Mammary epithelial cell (primary cell): ENCODE measurements at places on chromosomes 7 and 10. TPM values are rescaled to one million over a fixed set of nuclear protein-coding genes. Genes with fewer than 3 reads are reported as not detected.

- no peak for DNase-seq
These were observed 290.2 kb upstream of the SEMA3C start for GRCh38 chr7:81209059-81209458.

The NOS3 gene
- not detected in 2 replicates for total RNA-seq

DNA sequence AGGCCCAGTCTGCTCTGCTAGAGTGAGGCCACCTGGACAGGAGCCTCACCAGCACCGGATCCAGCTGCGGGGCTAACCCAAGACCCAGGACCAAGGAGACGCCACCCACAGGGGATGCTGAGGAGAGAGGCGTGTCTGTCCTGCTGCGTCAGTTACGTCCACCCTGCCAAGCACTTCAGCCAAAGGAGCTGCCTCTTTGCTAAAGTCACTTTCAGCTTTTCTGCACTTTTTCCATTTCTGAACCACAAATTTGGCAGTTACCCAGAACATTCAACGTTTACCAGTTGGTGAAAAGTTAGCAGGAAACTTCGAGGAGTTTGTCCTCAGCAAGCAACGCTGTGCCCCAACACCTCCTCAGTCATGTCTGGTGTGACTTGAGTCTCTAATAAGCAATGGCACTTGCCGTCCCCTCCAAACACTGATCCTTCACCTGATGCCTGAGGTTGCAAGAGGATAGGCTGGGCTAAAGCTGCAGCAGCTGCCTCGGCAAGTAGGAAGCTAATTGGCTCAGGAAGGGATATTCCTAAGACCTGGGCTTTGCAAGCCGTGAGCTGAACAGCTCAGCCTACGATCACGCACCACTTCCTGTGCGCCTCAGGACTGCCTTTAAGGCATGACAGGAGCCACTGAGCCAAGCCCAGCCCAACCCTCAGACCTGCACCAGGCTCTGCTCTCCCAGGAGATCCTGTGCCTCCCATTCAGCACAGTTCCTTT lies 40.1 kb downstream of the KCNH2 start:
- peak; percentile 79 for DNase-seq

DNA sequence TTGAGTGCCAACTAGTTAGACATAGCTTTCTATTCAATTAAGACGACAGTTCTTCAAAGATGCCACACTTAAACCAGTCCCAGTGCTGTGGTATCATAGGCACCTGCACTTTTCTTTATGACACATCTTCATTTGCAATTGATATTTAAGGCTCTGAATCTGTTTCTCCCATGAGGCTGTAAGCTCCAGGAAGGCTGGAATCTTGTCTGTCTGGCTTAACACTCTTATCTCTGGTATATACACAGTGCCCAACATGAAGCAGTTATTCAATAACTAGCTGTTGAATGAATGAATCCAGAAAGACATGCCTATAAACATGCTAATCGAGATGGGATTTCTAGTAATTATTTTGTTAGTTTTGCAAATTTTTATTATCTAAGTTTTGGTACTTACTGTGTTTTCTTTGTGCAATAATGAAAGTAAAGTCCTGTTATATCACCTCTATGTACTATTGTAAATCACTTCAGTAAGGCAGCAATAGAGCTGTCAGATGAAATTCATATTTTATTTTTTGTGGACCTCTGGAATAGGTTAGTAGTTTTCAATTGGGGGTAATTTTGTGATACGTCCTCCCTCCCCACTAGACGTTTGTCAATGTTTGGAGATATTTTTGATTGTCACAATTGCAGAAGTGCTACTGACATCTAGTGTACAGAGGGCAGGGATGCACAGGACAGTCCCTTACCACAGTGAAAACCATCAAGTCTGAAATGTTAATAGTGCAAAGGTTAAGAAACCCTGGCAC lies 51.3 kb upstream of the STEAP4 start:
- DNase-seq, result peak; percentile 36

GRCh38 chr7:36966636-36967035 lies 242.3 kb upstream of the AOAH start:
- no peak for DNase-seq

GRCh38 chr10:44193567-44194220 lies 191.2 kb downstream of the CXCL12 start:
- DNase-seq, result no peak

- DNase-seq, result peak; percentile 96
These were observed 97.7 kb downstream of the SH3PXD2A start for GRCh38 chr10:103757531-103758293.

The TRPV6 gene
- 5.2 TPM for total RNA-seq

The PRRT4 gene
- total RNA-seq, result 0.17 TPM

The SSMEM1 gene
- total RNA-seq, result not detected

GRCh38 chr7:132666774-132667172 lies 90.5 kb upstream of the PLXNA4 start:
- no peak for DNase-seq

The OR2A5 gene
- not detected in 2 replicates for total RNA-seq
